ENCODE measurements at places on chromosomes 11 and 22.

DNA sequence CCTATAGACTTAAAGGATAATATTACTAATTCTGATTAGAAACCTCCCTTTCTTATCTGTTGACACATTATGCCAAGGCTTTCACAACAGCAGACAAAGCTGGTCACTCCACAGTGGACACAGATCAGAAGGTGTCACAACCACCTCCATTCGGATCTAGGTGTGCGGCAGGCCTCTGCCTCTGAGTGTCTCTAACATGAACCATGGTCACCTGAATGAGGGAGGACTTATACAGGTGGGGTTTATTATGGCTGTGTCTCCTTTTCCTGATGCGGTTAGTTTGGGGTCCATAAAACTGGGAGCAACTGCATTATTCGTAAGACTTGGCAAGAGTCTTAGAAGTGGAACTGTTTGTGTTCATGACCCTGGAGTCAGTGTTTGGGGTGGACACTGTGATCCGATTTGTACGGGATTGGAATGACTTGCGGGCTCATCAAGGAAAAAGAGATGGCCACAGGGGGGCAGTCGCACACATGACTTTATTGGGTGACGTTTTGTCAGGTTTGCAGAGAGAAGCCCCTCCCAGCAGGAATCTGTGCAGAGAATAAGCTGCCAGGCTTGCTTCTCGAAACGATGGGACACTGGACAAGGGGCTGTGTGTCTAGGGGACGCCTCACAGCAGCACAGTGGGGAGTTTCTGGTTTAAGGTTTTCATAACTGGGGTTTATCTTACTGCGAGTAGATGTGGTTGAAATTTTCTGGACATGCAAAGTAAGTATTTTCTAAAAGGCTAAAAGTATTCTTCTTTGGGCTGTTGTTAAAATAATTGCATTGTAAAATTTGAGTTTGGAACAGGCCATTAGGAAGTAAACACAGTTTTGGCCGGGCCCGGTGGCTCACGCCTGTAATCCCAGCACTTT, 90.6 kb downstream of the GAB4 start:
- peak; percentile 58 for DNase-seq

GRCh38 chr11:118921121-118921928, 4.4 kb downstream of the BCL9L start:
- DNase-seq, result no peak

GRCh38 chr22:22709719-22710445, 65.5 kb downstream of the GGTLC2 start:
- no peak for DNase-seq

GRCh38 chr11:131977854-131978253, 607.4 kb downstream of the NTM start:
- DNase-seq, result no peak

DNA sequence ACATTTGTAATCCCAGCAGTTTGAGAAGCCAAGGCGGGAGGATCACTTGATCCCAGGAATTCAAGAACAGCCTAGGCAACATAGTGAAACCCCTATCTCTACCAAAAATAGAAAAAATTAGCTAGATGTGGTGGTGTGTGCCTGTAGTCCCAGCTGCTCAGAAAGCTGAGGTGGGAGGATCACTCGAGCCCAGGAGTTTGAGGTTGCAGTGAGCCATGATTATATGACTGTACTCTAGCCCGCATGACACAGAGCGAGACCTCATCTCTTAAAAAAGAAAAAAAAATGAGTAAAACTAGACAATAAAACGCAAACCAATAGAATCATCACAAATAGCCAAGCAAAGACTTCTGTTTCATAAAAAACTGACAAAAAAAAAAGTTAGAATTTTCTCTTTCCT, 21.8 kb downstream of the NUCB2 start:
- DNase-seq, result no peak

DNA sequence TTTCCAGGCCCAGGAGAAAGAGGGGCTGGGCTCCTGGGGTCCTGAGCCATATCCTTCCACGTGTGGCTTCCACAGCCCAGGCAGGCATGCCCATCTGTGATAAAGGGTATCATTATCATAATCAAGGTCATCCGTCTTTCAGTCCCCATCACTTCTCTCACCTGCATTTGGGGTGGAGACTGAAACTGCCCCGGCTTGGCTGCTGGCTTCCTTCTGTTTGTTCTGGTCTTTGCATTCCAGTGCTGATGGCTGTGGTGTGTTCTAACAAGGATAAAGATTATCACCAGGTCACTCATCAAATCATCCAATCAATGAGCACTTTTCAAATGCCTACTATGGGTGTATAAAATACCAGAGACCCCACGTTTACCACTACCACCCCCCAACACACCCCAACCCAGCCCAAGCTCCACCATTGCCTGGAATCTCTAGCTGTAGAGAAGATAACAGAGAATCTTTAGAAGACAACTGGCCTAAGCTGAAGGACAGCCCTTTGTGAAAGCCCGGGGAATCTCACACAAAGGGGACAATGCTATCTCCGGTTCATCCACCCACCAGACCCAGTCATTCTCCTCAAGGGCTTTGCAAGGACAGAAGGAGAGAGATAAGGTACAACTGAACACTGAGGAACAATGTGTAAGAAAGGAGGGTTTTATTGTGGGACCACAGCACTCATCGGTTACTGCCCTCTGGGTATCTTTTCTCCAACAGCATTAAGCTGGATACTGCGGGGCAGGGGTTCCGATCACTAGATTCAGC, 54.9 kb downstream of the AHNAK start:
- DNase-seq, result no peak

DNA sequence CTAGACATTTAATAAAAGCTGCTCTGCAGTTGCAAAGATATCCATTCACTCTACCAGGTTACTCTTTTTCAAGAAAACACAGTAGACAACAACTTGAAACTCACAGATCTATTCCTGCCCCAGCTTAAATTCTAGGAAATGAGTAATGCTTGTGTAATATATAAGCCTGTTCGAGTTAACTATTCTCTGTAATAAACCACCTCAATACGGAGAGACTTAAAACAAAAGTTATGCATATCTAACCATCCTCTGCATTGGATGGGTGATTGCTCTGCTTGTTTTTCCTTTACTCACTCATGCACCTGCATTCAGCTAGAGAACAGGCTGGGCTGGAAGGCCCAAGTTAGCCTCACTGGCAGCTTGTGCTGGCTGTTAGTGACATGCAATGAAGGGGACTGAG, 13.3 kb downstream of the LRRC4C start:
- no peak for DNase-seq

- no peak for DNase-seq
Observed at GRCh38 chr11:10930972-10931760, 73.3 kb upstream of the ZBED5 start.

DNA sequence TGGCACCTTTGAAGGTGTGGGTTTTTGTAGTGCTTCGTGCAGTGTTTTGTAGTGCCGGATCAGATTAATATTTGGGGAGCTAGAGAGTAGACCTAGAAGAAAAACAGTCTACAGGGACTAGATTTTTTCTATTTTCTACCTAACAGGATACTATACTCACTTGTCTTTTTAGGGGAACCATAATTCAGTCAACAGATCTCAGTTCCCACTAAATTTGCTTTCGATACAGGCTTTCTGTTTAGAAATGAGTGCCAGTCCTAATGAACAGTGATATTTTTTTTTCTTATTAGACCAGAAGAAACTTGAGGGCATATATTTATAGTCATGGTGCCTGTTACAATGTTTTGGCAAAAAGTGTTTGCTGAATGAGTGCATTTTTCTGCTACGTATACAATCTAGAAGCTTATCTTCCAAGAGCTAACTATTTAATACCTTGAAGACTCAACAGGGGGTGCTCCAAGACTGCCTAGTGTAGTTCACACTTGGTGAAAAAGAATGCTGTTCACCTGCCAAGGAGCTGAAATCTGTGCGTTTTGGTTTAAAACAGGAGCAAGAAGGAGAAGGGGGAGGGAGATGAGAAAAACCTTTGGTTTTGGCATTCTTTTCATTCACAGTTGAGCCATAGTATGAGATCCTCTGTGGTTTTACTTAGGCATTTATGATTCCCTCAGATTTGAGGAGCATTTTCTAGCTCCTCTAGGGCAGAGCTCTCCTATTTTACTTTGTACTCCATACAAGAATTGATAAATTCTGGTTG, 44.9 kb upstream of the VSTM5 start:
- DNase-seq, result no peak

- no peak for DNase-seq
Observed at GRCh38 chr11:117851852-117852251, 24.6 kb downstream of the FXYD6 start.

- no peak for DNase-seq
Observed at GRCh38 chr11:10080138-10080537, 213.9 kb downstream of the SBF2 start.

DNA sequence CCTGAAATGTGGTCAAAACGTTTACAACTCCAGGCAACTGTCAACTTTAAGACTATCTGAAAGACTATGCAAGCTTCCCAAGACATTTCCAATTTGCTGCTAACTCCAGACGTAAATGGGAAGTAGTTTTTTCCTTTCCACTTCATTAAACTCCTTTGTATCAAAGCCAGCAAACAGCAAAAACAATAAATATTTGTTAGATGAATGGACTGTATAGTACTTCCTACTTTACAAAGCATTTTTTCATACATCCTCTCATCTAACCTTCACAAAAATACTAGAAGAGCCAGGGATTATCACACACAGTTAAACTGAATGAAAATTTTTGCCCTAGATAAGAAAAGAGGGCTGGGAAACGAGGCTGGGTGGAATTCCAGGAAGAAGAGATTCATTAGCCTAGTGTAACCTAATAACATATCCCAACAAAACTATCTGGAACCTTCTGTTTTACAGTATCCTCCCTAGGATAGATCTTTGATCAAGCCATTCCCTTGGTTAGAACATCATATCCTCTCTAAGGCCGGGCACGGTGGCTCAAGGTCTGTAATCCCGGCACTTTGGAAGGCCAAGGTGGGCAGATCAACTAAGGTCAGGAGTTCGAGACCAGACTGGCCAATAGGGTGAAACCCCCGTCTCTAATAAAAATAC, 10.4 kb downstream of the NUP98 start:
- no peak for DNase-seq

DNA sequence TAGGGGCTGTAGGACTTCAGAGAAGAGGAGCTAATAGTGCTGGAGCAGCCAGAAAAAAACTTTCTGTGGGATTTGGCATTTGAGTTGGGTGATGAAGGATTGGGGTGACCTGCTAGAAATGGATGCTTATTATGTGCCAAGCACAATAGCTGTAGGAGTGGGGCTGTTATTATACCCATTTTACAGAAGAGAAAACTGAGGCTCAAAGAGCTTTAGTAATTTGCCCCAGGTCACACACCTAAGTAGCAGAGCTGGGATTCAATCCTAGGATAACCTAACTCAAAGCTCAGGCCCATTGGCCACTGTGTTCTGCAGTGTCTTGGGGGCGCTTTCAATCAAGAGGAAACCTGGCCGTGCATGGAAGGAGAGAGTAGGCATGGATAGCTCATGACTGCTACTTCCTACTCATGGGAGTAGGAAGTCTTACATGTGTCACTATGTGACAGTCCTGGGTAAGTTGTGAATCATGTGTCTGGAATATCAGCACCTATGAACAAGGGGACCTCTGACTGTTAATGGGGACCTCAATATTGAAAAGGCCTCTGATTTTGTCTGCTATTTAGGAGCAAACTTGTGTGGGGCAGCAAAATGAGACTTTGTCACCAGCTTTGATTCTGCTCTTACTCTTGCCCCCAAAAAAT, 6.1 kb upstream of the ELF5 start:
- no peak for DNase-seq

DNA sequence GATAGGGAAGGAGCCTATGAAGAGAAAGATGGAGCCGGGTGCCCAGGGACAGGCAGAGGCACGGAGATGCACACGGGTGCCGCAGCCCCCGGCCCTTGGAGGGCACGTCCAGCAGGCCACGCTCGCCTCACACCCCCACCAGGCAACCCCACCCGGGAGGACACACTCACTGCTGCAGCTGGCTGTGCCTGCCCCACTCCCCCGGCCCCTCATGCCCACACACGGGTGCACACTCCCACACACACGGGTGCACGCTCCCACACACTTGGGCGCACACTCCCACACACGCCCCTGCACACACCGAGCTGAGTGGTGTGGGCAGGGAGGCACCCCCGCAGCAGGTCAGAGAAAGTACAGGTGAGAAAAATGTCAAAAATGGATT, 1.1 kb downstream of the MOB2 start:
- no peak for DNase-seq

GRCh38 chr11:27882066-27882697, 181.9 kb upstream of the BDNF start:
- DNase-seq, result no peak

- DNase-seq, result no peak
Observed at GRCh38 chr22:27747396-27748221, 53.9 kb downstream of the MN1 start.

GRCh38 chr11:20762116-20762844, 92.9 kb downstream of the NELL1 start:
- no peak for DNase-seq
